ENCODE measurements at places on chromosomes 2 and 18. TPM values are rescaled to one million over a fixed set of nuclear protein-coding genes. Genes with fewer than 3 reads are reported as not detected.

Gene RESP18
- not detected for total RNA-seq

Gene SLC30A3
- total RNA-seq = 3.3 TPM

Gene FAM124B
- total RNA-seq = 0.05 TPM

Gene RAPGEF4
- 0.45 TPM for total RNA-seq

All from A549 treated with dexamethasone at 1 μM for 4 hours (cell line).